ENCODE measurements at places on chromosomes 3 and 15. TPM values are rescaled to one million over a fixed set of nuclear protein-coding genes. Genes with fewer than 3 reads are reported as not detected.

POLR2H gene
- total RNA-seq, result 73.0 TPM

DNA sequence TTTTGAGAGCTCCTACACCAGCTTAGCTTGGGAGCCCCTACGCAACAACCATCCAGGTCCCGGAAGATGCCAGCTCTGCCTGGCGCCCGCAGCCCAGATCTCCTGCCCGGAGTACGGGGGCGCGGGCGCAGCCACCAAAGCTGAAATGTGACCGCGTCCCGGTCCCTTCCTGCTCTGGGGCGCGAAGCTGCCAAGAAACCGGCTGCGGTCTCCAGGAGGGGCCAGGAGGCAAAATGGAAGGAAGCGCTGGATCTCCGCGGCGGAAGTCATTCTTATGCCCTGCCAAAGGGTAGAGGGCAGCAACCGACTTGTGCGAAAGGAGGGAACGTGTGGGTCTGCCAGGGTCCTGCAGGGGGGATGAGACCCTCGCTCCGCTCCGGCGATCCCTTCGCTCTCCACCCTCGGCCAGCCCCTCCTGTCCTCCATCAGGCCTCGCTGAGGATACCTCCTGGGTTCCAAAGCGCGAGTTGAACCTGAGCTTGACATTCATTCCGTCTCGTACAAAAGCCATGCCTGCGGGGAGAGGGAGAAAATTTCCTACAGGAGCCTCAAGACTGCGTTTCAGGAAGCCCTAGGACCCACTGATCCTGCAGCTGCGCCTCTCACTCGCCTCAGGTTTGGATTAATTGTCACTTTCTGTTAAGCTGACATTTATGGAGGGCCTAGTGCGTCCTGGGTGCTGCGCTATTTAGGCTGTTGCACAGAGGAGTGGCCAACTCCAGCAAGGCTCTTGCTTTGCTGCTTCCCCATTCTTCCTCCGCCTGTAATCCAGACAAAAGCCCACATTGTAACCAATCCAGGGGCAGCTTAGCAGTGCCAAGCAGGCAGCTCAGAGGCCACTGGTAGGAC, 98.3 kb upstream of the VGLL3 start:
- DNase-seq, result no peak

TP53BP1 gene
- total RNA-seq, result 55.1 TPM

- DNase-seq, result no peak
Measured at GRCh38 chr15:62788224-62788623, 254.3 kb upstream of the TPM1 start.

GRCh38 chr3:73467211-73467610, 157.5 kb downstream of the PDZRN3 start:
- DNase-seq, result no peak

- DNase-seq, result no peak
Measured at GRCh38 chr3:117131259-117131658, 421.7 kb downstream of the TUSC7 start.

- no peak for DNase-seq
Measured at GRCh38 chr3:129563850-129564535, 21.0 kb downstream of the H1-8 start.

A4GNT gene
- total RNA-seq, result not detected

- no peak for DNase-seq
Measured at GRCh38 chr3:25803833-25804232, 13.9 kb downstream of the OXSM start.

DNA sequence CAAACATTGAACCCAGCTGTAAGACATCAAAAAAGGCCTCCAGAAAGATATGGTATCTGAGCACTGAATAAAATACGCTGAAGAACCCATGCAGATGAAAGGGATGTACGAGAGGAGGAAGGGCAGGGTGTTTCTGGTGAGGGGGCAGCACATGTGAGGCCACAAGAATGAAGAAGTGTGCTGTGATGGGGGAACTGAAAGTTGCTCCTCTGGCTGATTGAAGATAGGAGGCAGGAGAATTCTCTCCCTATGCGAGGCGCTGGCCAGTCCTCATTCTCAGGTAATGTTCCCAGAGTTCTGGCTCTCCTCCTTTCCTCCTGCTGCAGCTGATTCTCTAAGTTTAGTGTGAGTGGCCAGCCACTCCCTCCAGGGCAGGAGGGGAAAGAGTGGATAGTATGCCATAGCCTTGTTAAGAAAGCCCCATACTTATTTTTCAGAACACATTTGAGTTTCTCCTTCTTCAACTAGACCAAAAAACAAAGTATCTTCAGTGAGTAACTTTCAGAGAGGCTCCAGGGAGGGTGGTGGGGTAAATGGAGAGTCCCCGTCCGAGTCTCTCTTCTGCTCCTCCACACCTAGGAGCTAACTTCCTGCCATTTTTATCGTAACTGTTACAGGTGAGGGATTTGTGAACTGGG, 26.9 kb upstream of the MYO1E start:
- peak; percentile 90 for DNase-seq

GRCh38 chr3:151556596-151556995, 95.7 kb upstream of the IGSF10 start:
- no peak for DNase-seq

DNA sequence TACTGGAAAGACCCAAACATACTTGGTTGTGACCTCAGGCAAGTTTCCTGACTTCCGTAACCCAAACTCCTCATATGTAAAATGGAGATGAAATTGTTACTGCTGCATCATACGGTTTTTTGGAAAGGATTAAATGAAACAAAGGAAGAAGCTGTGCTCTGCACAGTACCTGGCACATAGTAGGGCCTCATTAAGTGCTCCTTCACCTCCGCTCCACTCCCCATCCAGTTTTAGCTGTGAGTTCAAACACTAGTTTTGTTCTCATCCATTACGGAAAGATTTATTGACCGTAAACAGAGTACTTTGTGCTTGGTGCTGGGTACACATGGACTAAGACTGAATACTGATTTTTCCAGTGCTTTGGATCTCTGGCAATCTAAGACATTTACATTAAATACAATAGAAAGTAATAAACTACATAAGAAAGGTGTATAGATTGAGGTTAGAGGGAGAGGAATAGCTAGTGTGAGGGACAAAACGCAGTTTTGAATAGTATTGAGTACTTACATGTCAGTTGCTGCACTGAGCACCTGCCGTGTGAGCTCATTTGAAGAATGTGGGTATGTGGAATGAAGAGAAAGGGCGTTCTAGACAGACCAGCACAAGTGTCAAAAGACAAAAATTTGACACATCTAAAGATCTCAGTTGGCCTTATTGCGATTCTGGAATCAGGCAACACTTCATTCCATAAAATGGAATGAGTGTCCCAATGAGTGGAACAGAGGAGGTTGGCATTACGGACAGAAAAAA, 594 bp upstream of the ICE2 start:
- peak; percentile 10 for DNase-seq

TEX55 gene
- not detected for total RNA-seq

CPB1 gene
- total RNA-seq, result not detected

ANKUB1 gene
- total RNA-seq, result not detected

C3orf52 gene
- 11.2 TPM for total RNA-seq

CAMP gene
- total RNA-seq, result 33.6 TPM

TLR9 gene
- 9.0 TPM for total RNA-seq

AQR gene
- total RNA-seq, result 36.4 TPM

OIP5 gene
- total RNA-seq, result 28.4 TPM

DNA sequence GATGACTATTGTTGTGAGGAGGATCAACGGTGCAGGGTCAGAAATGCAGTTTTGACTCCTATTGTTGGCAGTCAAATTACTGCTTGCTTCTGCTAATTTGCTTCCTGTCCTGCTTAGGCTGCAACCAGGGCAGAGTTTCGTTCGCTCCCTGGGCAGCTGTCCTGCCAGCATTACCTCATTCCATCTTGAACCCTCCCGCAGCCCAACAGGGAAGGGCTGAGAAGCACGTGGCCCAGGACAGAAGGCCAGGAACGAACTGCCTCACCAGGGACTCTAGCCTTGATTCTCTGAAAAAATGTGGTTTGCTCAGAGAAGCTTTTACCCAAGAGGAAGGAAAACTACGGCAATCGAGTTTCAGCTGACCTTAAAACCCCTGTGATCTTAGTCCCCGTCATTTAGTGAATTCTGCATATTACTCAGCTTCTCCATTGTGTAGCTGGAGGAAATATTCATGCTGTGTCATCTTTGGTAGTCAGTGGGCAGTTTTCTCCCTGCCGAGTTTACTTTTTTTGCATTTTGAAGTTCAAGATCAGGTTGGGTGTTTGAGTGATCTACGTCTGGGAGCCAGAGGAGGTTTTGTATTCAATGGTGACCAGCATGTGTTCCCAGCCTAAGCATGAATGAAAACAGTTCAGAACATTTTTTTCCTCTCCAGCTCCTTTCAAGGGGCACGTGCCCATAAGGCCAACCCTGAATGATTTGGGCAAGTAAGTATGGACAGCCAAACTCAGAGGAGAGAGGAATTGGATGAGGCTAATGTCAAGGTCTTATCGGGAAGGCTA, 23.0 kb downstream of the TLNRD1 start:
- no peak for DNase-seq

- DNase-seq, result peak; percentile 18
Measured at GRCh38 chr3:196942915-196943277, 568 bp upstream of the NCBP2 start.

DNA sequence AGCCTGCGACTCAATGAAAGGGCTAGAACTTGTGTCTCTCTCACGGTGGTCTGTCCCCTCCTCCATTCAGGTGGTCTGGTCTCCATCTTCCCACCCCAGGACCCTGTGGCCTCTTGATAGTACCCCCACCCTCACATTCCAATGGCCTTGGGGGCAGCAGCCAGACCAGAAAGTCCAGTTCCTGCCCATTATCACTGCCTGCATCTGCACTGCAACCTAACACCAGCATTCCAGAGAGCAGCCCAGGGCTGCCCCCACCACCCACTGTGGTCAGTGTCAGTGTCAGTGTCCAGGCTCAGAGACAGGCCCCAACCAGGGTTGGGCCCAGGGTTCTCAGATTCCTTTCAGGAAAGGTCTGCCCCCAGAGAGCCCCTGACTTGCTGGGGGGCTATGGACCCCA, 12.6 kb downstream of the IGDCC3 start:
- no peak for DNase-seq

TMC3 gene
- total RNA-seq, result not detected

- DNase-seq, result peak; percentile 55
Measured at GRCh38 chr3:153162513-153163392, 727 bp downstream of the RAP2B start.

DNA sequence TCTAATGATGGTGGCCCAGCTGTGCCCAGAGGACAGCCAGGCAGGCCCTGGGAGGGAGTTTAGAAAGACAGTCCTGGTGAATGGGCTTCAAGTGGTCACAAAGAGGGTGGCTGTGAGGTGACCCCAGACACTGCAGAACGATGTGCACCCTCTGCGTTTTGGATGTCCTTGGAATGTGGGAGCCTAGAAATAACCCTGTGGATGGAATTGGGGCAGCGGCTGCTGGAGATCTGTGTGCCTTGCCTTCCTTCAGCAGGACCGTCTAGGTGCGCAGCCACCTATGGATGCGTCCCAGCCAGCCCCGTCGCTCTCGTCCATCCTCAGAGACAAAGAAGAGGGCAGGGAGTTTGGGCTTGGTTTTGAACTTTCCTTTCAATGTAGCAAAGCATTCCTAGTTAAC, 46.5 kb downstream of the KLHL25 start:
- DNase-seq, result no peak

ARL8B gene
- 50.7 TPM for total RNA-seq

DNA sequence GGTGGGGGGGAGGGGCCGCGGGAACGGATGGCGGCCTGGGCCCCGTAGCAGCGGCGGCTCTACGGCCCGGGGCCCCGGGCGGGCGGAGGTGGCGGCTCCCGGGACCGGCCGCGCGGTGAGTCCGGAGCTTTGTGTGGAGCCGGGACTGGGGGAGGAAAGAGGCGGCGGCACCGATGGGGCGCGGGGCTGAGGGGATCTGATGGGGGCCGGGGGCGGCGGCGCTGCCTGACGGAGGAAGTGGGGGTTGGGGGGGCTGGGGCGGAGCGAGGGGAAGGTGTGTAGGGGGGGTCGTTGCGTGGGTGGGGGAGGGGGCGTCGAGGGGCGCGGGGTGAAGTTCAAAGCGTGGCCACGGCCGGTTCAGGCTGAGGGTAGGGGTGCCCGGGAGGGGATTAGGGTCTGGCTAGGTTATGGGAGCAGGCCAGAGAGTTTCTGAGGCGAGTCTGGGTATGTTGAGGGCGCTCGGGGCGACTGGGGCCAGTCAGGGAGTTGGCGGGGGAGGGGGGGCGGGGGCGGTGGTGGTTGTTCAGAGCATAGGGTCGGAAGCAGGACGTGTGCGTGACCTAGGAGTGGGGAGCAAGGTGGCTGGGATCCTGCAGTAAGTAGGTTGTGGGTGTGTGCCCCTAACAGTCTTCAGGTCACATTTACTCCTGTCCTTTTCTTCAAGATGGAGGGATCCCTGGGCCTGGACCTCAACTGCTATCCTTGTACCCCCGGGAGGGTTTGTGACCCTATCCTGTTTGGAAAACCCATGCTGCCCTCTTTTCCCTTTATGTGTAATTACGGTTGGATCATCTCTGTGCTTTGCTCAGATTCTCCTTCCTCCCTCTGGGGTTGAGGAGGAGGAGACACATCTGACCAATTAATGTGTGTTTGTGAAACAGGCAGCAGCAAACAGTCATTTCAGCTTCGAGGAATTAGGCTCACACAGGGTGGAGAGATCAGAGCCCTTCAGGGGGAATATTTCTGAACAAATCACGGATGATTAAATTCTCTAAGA, 644 bp downstream of the ZNF609 start:
- DNase-seq, result peak; percentile 51

- no peak for DNase-seq
Measured at GRCh38 chr3:16357186-16358121, 92.4 kb downstream of the OXNAD1 start.

GRCh38 chr15:96515371-96515770, 184.9 kb downstream of the NR2F2 start:
- DNase-seq, result no peak

- no peak for DNase-seq
Measured at GRCh38 chr15:88911766-88912118, 1.4 kb downstream of the MFGE8 start.

NRG4 gene
- total RNA-seq, result not detected

GRCh38 chr3:28188686-28189085, 52.7 kb upstream of the CMC1 start:
- no peak for DNase-seq

CIP2A gene
- 71.6 TPM for total RNA-seq

DNA sequence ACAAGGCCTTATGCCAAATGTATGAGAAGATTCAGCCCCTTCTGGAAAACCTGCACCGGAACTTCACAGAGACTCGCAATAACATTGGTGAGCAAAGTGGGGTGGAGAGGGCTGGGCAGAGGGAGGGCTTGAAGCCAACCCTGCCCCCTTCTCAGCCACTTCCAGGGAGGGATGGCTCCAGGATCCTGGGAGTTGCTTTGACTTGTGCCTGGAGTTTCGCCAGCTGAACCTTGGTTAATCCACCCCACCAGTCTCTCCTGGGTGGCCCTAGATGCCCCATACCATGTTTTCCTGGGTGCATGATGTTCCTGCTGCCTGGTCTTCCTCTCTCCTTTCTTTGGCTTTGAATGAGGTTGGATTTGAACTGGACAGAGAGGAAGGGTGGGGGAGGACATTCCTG, 10.8 kb downstream of the TBC1D21 start:
- no peak for DNase-seq

KLF15 gene
- 35.0 TPM for total RNA-seq

HYAL3 gene
- 4.4 TPM for total RNA-seq

ZBTB47 gene
- not detected for total RNA-seq

DNA sequence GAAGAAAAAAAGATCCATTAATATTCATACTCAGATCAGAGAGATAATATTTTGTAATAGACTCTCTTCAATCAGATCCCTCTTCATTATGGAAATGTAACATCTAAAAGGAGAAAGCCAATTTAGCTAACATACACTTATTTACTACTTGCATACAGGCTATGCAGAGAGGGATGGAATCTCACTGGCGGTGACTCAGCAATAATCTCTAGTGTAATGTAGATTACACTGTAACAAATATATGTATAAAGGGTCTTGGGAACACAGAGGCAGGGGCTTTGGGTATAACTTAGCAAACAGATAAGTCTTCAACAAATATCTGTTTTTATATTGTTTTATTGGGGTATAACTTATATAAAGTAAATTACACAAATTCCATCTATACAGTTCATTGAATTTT, 69.6 kb downstream of the CGNL1 start:
- no peak for DNase-seq

THRB gene
- not detected for total RNA-seq

Data from OCI-LY7 (cell line).